ENCODE measurements at places on chromosomes 1 and 21.

DNA sequence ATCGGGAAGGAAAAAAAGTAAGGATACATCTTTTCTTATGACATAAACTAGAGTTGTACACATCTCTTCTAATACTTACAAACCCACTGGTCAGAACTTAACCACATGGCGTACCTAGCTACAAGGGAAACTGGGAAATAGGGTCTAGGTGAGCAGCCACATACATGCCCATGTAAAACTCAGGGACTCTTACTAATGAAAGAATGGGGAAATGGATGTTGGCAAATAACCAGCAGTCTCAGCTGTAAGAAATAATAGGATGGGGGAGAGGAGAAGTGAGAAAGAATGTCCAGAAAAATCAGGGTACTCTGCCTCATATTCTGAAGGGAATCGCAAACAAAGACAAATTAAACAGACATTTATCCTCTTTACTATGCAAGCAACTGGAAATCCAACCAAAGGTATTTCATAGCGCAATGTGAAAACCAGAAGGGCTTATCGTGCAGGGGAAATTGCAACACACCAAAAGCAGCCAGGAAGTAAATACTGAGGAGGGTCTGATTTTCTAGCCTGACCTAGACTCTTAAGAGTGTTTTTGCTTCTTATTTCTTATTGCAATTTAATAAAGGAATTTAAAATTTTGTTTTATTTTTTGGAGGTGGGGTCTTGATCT lies 17.5 kb downstream of the GTF2B start:
- no peak for DNase-seq

- no peak for DNase-seq
These were observed 116.9 kb downstream of the RGS7 start for GRCh38 chr1:241240069-241240468.

DNA sequence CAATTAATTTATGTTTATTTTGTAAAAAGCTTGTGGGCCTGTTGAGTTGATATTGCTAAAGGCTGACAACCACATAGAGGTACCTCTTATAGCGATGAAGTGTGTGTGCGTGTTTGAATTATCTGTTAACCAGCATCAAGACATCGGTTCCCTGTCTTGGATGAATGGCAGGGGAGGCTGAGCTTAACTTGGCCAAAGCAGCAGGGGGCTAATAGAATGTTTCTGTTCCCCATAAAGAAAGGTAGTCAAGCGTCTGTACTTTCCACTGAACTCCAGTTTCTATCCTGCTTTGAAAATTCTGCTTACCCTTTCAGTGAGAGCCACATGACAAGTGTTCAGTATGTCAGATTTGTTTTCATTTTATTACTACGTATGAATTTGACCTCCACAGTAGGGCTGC lies 63.0 kb downstream of the ROR1 start:
- no peak for DNase-seq

DNA sequence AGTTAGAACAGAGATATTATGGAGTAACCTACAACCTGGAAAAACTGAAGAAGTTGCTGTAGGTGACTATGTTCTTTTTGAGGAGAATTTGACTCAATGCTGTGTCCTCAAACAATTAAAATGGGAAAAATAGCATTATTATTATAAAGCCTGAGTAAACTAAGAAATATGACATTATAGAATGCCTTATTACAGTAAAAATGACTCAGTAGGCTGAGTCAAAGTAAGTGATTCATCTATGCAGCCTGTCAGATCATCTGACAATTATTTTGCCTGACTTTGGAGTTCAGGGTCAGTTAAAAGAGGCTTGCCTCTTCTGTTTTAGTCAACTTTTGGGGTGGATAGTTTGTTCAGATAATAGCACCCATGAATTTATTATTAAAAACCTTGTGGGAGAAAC lies 150.8 kb upstream of the PTGFR start:
- DNase-seq: no peak

GRCh38 chr21:45308194-45309068 lies 20.7 kb upstream of the POFUT2 start:
- DNase-seq: no peak

- DNase-seq: no peak
These were observed 92.6 kb downstream of the NID1 start for GRCh38 chr1:235972311-235972689.

- DNase-seq: no peak
These were observed 157.0 kb downstream of the PCBP3 start for GRCh38 chr21:45800339-45801080.

DNA sequence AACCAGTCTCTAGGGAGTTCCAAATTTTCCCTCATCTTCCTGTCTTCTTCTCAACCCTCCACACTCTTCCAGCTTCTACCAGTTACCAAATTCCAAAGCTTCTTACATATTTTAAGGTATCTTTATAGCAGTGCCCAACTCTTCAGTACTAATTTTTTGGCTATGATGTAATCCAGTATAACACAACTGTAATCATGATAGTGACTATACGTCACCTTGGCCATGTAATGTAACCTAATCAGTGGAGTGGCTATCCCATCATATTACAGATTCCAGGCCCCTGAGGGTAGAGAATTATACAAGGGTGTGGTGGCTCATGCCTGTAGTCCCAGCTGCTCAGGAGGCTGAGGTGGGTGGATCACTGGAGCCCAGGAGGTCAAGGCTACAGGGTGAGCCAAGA lies 143.2 kb downstream of the CLEC20A start:
- DNase-seq: no peak

DNA sequence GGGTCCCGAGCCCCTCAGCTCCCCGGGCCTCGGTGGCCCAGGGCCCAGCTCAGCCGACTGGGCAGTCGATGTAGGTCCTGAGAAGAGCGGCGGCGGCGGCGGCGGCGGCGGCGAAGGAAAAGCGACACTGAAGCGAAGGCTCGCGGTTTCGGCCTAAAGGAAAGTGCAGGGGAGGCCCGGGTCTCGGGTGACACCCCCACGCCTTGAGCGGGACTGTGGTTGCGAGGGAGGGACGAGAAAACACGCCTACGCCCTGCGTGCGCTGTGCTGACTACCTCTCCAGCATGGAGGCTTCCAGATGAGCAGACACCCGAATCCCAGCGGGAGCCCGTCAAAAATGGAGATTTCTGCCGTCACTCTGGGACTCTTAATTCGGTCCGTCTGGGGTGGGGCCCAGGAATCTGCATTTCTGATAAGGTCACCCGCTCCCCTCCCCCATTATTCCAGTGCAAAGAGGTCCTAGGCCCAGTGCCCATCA lies 31.2 kb downstream of the DNTTIP2 start:
- DNase-seq: peak; percentile 61

GRCh38 chr1:25146451-25146855 lies 85.8 kb downstream of the SYF2 start:
- no peak for DNase-seq

- peak; percentile 79 for DNase-seq
These were observed 35.8 kb downstream of the SLC2A1 start for GRCh38 chr1:42922687-42923366.

- DNase-seq: peak; percentile 81
These were observed at the start of gene SLC6A17 for GRCh38 chr1:110150330-110151174. TSS of gene SLC6A17 (plus strand) at chr1:110150494. CDS start at chr1:110166930, 16,436 bp downstream.

DNA sequence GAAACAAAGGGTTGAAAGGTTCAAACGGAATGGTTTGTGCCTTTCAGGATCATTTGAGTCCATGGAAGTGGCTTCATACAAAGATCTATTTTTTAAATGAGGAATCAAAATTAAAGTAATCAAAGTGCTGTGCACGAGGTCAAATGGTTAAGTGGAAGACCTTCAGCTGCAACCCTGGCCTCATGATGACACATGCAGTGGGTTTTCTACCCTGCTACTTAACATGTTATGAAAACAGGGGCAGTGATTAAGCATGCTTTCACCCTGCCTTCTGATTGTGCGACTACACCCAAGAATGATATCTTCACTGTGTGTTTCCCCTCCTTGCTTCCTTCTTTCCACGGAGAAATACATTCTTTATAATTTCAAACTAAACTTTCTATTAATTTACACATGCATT lies 604.2 kb downstream of the LRRIQ3 start:
- DNase-seq: no peak

GRCh38 chr1:44044071-44044801 lies 13.0 kb upstream of the SLC6A9 start:
- DNase-seq: no peak

DNA sequence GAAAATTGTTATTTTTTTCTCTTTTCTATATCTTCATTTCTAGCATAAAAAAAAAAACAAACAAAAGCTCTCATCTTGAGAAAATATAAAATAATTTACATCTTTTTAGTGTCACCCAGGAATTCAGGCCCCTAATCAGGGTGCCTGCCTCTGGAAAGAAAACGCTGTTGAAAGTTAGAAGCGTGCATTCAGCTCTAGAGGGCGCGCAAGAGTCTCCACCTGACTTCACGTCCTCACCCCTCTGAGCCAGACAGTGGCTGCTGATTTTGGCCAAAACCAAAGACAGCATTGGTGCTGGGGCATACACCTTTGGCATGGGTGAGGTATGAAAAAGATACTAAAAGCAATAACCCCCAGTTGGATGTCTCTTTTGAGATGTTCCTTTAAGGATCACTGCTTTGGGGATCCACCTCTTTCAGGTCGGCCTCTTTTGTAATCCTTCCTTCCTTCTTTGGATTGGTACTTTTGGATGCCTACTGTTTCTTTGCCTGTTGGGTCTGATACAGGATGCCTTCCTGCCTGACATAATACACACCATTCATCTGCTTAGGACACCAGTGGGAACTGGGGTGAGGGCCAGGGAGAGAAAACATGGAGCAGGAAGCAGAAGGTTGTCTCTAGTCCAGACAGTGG lies 77.6 kb upstream of the CHRM3 start:
- DNase-seq: peak; percentile 54

DNA sequence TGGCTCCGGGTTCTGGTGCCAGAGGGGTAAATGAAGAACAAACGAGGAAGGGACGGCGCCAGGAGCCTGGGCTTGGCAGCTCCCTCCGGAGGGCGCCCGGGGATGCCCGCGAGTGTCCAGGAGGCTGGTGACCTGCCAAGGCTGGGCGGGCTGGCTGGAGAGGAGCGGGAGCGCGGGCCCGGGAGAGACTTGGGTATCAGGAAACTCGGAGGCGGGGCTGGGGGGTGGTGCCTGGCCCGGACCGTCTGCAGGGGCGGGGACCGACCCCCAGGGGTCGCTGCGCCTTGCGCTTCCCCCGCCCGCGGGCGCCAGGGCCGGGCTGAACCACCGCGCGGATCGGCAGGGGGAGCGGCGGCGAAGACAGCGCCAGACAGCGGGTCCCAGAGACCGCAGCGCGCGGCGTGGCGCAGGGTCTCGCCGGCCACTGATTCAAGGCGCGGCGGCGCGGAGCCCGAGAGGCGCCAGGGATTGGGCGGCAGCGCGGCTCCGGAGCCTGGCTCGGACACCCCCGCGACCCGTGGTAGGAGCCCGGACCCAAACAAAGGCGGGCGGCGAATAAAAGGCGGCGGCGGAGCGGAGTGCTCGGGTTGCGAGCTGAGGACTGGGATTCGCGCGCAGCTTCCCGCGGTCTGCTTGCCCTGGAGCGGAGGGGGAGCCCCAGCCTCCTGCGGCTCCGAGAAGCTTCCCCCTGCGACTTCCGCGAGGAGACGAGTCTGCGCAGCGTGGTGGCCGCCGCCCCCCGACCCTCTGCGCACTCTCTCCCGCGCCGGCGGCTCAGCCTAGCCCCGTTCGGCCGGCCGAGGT lies at the start of gene DISP3:
Gene DISP3 (plus strand): TSS at position 585 of the 804 bp plus-strand sequence. CDS start 21,838 bp downstream, outside the sequence.
- peak; percentile 99 for DNase-seq

- DNase-seq: no peak
These were observed 7.2 kb upstream of the OLFML2B start for GRCh38 chr1:162030759-162031280.

- DNase-seq: no peak
These were observed 1.1 kb downstream of the COX20 start for GRCh38 chr1:244836584-244836983.

DNA sequence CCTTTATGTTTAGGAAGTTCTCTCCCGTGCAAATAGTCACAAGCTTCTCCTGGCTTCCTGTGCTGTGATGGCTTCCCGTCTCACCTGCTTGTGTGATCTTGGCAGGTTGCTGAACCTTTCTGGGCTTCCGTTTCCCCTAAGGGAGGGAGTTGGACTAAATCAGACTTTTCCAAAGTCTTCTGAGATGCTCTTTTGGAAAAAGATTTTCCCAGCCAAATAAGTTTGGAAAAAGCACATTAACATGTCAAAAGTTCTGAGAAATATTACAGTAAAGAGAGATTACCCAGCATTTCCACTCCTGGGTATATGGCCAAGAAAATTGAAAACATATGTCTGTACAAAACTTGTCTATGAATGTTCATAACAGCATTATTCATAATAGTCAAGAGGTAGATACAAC lies 36.0 kb upstream of the TENT5C start:
- no peak for DNase-seq

DNA sequence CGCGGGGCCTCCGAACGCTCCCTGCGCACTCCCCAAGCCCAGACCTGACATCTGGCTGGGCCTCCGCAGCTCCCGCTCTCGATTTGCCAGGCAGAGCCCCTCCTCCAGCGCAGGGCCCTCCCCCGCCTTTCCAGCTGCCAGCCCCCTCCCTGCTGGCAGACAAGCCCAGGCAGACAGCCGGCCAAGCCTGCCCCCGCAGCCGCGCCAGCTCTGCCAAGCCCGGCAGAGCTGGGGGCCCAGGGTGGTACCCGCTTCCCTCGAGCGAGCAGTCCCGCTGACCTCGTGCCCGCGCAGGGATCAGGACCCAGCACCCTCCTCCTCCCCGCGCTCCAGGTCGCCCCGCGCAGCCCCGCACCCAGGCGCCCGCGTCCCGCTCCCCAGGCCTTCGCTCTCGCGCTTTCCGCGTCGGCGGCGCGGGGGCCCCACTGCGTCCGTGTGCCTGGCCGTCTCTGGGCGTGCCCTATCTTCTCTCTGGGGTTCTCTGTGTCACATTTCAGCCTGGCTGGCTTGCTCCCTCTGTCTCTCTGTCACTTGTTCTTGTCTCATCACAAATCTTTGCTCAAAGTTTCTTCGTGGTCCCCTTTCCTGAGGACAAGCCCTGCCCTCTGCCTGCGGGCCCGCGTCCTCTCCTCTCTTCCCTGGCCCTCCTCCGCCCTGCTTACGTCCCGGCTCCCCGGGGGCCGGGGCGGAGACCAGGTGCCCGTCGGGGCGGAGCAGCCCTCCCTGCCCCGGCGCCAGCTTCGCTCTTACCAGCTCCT lies 580 bp downstream of the INKA2 start:
- peak; percentile 63 for DNase-seq

GRCh38 chr21:46191686-46192575 lies 7.7 kb upstream of the SPATC1L start:
- DNase-seq: peak; percentile 3
